ENCODE measurements at places on chromosomes 16 and 17. TPM values are rescaled to one million over a fixed set of nuclear protein-coding genes. Genes with fewer than 3 reads are reported as not detected.

DNA sequence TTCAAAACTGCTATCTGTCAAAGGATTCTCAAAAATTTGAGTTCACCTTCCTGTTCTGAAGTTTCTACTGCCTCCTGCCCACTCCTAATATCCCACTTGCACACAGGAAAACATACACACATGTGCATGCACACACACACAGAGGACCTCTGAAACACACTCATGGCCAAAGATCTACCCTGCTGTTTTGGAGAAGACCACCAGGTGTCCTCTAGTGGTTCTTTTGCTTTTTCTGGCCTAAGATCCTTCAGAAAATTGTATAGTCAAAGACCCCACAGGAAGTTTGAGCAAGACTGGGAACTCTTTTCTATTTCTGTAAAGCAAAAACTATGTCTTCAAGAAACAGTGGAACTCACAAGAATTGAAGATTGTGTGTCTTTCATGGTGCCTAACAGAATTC lies 90.2 kb downstream of the CDH8 start:
- DNase-seq: no peak

- no peak for DNase-seq
Observed at GRCh38 chr16:30805056-30805369, 18.0 kb upstream of the ZNF629 start.

Gene VWA3A
- 0.20 TPM for total RNA-seq

- no peak for DNase-seq
Observed at GRCh38 chr16:59179446-59180082, 445.4 kb upstream of the GOT2 start.

DNA sequence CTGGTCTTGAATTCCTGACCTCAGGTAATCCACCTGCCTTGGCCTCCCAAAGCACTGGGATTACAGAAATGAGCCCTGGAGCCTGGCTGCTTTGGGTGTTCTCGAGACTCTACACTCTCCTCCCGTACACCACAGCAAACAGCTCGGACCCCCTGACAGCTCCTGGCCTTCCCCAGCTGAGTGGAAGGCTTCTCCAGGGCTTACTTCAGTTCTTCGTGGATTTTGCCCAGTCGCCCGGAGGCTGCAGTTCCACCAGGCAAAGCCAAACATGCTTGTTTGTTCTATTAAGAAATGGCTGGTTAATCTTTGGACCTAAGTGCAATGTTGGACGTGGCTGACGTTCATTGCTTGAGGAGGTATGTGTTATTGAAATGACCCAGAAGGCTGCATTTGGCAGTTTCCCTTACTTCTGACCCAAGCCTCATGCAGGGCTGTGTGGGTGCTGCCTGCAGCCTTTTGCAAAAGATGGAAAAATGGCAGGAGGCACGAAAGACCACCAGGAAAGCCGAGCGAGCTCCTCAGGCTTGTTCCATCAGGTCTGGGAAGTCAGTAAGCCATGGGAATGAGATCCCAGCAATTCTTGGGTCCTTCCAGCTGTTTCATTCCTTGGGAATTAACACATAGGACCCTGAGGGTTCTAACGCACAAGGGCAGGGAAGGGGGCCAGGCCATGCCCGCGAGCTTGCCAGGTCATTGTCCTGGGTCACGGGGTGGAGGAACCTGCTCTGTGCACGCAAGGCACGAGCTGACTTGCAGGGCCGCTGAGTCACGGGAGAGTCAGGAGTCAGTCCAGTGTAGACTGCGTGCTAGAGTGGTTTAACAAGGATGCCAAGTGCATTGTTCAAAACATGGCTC lies 23.9 kb upstream of the KLHDC4 start:
- DNase-seq: no peak

DNA sequence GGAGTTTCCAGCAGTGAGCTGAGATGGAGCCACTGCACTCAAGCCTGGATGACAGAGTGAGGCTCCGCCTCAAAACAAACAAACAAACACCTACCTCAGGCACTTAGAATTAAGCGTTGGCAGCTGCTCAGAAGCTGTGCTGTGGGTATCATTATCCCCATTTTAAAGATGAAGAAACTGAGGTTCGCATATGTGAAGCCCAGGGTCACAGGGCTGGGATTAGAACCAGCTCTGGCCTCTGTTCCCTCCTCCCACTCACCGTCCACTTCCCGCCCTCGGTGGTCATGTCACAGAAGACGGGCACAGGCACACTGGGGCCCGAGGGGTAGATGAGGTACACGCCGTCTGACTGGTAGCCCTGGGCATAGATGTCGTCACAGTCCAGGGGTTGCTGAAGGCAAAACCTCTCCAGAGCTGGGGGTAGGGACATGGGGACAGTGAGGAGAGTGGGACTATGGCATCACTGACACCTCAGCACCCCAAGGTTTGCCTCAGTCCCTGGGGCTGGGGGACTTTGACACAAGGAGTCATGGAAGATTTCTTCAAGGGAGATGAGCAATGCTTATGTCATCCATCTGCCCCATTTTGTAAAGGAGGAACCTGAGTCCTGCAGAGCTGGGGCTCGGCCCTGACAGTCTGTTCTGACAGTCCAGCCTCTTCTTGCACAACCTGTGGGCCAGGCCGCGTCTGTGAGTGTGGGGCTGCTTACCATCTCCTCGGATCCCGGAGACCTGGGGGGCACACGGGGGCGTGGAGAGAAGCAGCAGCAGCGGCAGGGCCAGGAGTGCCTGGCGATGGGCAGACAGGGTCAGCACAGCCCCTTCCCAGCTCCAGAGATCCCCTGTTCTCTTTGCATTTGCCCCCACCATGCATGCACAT lies 700 bp downstream of the MFAP4 start:
- no peak for DNase-seq

GRCh38 chr17:70468661-70469060 lies 299.3 kb downstream of the KCNJ2 start:
- DNase-seq: no peak

Gene OR1D5
- total RNA-seq: not detected

- DNase-seq: no peak
Observed at GRCh38 chr16:5252791-5253190, 155.2 kb upstream of the EEF2KMT start.

Gene TPSG1
- total RNA-seq: not detected

DNA sequence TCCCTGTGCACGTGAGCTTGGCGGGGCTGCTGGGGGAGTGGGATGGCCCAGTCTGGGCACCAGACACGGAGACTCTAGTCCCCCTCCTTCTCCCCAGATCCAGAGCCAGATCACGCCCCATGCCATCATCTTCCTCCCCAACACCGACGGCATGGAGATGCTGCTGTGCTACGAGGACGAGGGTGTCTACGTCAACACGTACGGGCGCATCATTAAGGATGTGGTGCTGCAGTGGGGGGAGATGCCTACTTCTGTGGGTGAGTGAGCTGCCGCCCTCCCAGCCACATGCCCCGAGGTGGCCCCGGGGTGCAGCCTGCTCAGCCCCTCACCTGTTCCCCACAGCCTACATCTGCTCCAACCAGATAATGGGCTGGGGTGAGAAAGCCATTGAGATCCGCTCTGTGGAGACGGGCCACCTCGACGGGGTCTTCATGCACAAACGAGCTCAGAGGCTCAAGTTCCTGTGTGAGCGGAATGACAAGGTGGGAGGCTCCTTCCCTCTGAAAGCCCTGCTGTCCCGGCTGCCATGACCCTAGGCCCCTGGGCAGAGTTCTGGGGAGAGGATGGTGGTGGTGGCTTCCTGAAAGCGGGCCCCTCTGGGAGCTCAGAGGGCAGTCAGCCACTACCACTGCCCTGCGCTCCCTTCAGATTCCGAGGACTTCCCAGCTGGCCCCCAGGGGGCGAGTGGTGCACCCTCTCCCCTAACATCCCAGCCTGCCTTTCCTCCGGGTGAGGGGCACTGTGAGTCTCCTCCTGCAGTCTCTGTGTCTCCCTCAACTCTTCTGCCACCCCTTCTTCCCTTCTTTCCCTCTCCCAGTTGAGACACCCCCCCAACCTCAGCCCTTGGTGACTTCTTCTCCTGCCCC lies 2.8 kb upstream of the C17orf107 start:
- no peak for DNase-seq

DNA sequence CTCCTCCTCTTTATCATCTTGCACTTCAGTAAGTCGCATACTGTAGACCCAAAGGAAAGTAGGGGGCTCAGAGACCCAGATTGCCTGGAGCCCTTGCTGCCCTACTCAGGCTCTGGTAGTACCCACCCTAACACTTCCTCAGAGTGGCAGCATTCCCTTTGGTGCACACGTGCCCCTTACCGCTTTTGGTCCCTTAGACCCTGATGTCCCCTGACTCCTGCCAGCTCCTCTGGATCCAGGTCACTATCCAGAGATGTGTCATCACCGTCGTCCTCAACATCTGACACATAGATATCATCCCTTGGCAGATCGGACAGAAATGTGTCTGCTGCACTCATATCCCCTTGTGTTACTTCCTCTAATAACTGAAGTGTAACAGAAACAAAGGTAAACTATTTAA lies 5.4 kb upstream of the PSMC5 start:
- no peak for DNase-seq

- no peak for DNase-seq
Observed at GRCh38 chr16:29947897-29948296, 14.0 kb upstream of the TMEM219 start.

DNA sequence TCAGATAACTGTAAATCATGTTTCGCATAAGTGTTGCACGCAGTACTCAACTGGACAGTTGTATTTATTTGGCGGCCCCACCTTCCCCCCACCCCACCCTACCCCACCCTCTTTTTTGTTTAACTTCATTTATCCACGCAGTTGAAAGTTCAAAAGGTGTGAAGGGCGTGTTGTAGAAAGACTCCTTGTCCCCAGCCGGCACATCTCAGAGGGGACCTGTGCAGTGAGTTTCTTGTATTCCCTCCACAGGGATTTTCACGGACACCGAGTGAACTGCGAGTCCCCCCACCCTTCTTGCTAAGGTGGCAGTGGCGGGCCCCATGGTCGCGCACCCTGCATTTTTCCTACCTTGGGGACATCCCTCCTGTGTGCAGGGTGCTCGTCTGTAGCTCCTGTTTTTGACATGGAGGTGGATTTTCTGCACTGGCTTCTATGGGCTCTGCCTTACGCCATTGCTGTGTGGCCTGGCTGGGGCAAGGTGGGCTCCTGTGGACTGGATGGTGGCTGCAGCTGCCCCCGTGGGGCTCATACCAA lies 36.2 kb downstream of the ADCY7 start:
- no peak for DNase-seq

- no peak for DNase-seq
Observed at GRCh38 chr16:3115561-3115960, 3.2 kb downstream of the ZNF205 start.

DNA sequence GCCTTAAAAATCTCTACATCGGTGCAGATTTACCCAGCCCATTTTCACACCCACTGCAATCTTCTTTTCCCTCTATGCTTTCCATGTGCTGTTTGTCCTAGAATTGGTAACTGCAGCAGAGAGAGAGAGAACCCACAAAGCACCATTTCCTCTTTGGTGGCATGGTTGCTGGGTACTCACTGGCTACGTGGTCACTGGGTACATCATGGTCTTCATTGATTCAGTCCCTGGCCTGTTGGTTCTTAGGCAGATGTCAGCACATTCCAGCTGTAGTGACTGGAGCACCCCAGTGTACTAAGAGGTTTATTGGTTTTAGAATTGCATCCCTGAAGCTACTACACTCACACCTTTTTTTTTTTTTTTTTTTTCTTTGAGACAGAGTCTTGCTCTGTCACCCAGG lies 156.1 kb upstream of the CACNG5 start:
- DNase-seq: no peak

DNA sequence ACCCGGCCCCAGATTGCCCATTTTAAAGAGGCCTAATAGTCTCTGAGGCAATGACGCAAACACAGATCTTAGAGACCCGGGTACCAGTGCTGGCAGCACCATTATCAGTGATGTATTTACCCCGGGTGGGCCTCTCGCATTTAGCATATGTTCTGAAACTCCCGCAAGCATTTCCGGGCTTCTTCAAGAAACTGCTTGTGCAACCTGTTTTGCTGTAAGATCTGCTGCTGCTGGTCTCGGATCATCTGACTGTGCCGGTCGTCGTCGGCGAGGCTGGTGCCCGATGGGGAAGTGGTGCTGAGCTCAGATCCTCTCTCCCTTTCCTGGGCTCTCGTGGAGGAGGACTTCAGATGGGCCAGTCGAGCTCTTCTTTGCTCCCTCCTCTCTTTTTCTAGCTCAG lies 12.5 kb downstream of the CEP295NL start:
- DNase-seq: peak; percentile 73

DNA sequence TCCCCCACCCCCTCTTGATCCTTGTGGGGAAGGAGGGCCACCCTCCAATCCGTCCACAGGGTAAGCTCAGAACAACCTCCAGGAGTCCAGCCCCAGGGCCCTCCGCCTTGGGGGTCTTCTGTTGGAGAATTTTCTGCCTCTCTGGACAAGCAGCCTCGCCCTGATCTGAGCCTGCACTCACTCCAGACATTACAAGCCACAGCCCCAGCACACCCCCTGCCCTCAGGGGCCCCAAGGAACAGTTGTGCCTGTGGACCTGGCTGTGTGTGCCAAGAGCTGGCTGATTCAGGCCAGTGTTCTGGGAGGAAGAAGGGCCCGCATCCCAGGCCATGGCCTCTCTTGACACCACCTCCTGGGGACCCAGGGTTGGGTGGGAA lies 477 bp upstream of the ARHGAP27 start:
- DNase-seq: no peak

Gene FAAP100
- total RNA-seq: 30.8 TPM

Gene PCYT2
- total RNA-seq: 39.0 TPM

Gene GNAO1
- 4.5 TPM for total RNA-seq
